Naive thymus-derived CD8-positive, alpha-beta T cell (primary cell): ENCODE measurements at places on chromosomes 11 and 22. TPM values are rescaled to one million over a fixed set of nuclear protein-coding genes. Genes with fewer than 3 reads are reported as not detected.

DNA sequence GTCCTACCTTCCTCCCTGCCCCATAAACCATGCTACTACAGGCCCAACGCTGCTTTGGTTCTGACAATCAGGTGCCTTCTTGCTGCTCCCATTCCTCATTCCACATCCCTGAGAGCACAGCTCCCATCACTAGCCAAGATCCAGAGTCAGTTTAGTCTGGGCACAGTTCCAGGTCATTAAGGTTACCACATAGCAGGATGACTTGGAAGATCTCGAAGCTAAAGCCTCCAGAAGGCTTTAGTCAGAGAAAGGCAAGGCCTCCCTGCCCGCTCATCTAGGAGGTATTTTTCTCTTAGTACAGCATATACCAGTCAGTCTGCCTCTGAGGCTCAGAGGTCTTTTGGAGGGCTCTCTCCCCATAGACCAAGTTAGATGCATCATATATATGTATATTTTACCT is 30.3 kb downstream of the TRIM66 start:
- H3K27me3 ChIP-seq, result no peaks in the 10 kb centered on the region
- no peak overlapping the region for H3K4me3 ChIP-seq
- no peak for DNase-seq

- H3K4me3 ChIP-seq, result no peak overlapping the region
- DNase-seq, result no peak
- H3K27ac ChIP-seq, result no peak overlapping the region
- no peaks in the 10 kb centered on the region for H3K36me3 ChIP-seq
These were observed 92.1 kb downstream of the BCR start for GRCh38 chr22:23272371-23272770.

DNA sequence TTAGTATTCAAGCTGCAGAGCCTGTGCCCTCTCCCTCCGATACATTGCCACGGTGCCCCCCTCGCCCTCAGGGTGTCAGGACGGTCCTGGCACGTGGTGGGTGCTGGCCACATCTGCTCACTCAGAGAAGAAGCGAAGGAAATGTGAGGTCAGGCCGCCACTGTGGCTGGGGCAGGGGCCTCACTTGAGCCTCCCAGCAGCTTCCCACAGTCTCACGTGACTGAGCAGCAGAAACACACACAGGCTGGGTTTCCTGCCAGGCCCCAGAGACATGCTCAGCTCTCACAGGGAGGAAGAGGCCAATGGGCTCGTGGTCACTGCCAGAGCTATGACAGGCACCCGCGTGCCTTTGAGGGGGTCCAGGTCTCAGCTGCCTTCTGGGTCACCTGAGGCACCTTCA is 37.9 kb upstream of the PRR5 start:
- H3K36me3 ChIP-seq, result no peaks in the 10 kb centered on the region
- H3K4me1 ChIP-seq, result peaks cover 53% of the 10 kb centered on the region
- no peaks in the 10 kb centered on the region for H3K27me3 ChIP-seq
- peak overlapping the region; percentile 91 for H3K27ac ChIP-seq
- no peak for DNase-seq

- no peaks in the 10 kb centered on the region for H3K36me3 ChIP-seq
- H3K27me3 ChIP-seq, result no peaks in the 10 kb centered on the region
- H3K4me3 ChIP-seq, result no peak overlapping the region
- no peak for DNase-seq
These were observed 26.8 kb upstream of the NRIP3 start for GRCh38 chr11:9030601-9031000.

GRCh38 chr11:10564696-10565318 is 3.7 kb downstream of the LYVE1 start:
- H3K27me3 ChIP-seq, result no peaks in the 10 kb centered on the region
- DNase-seq, result no peak
- H3K4me1 ChIP-seq, result no peaks in the 10 kb centered on the region
- no peak overlapping the region for H3K4me3 ChIP-seq
- H3K27ac ChIP-seq, result no peak overlapping the region

DNA sequence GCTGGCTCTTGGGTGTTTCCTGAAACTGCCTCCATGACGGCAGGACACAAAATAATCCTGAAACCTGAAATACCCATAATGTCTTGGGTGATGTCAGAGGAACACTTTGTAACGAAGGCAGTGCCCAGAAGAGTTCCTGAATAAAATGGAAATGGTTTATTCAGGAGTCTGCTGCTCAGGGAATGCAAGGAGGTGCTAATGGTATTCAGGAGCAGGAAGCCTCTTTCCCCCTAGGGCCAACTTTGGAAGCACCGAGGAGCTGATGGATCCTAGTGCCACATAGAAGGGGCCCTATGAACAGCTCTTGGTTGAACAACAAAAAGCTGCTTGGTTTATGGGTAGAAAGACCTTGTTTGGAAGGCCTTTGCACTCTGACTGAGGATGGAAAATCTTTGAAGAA is 15.5 kb downstream of the TREH start:
- peaks cover 2% of the 10 kb centered on the region for H3K4me1 ChIP-seq
- H3K27ac ChIP-seq, result no peak overlapping the region
- no peak overlapping the region for H3K4me3 ChIP-seq
- no peaks in the 10 kb centered on the region for H3K36me3 ChIP-seq

GRCh38 chr22:40194656-40195055 is 16.9 kb downstream of the TNRC6B start:
- no peaks in the 10 kb centered on the region for H3K27me3 ChIP-seq
- DNase-seq, result no peak
- H3K4me1 ChIP-seq, result peaks cover 80% of the 10 kb centered on the region
- no peak overlapping the region for H3K4me3 ChIP-seq
- peak overlapping the region; percentile 30 for H3K27ac ChIP-seq
- no peaks in the 10 kb centered on the region for H3K36me3 ChIP-seq

GRCh38 chr11:115067471-115067870 is 389.1 kb downstream of the NXPE2 start:
- no peak overlapping the region for H3K27ac ChIP-seq
- H3K4me3 ChIP-seq, result no peak overlapping the region
- no peaks in the 10 kb centered on the region for H3K36me3 ChIP-seq
- no peak for DNase-seq

GRCh38 chr22:47659467-47660223 is 897.2 kb downstream of the TBC1D22A start:
- H3K4me1 ChIP-seq, result no peaks in the 10 kb centered on the region
- no peaks in the 10 kb centered on the region for H3K36me3 ChIP-seq
- H3K4me3 ChIP-seq, result no peak overlapping the region
- no peaks in the 10 kb centered on the region for H3K27me3 ChIP-seq

DNA sequence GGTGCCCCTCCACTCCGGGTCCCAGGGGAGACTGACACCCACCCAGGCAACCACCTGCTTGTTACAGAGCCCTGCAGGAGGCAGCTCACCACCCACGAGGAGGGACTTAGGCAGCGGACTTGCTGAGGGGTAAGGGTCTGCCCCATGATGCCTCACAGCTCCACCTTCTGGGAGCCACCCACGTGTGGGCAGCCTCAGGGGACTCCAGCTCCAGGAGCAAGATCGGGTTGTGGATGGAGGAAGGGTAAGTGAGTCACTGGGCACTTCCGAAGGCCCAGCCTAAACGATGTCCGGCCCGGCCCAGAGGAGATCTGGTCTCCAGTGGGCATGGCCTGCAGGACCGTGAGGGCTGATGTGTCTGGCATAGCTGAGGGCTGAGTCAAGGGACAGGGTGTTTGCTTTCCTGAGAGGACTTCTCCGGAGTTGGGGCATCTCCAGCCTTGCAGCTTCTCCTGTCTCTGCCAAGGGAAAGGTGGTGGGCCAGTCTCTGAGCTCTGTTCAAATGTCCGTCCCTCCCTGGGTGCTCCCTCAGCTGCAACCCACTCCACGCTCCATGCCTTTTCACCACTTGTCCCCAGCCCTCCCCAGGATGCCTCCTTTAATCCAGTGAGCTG is 32.3 kb upstream of the P2RY2 start:
- no peaks in the 10 kb centered on the region for H3K36me3 ChIP-seq
- H3K27me3 ChIP-seq, result peaks cover 25% of the 10 kb centered on the region
- H3K4me1 ChIP-seq, result peaks cover 4% of the 10 kb centered on the region
- no peak for DNase-seq
- no peak overlapping the region for H3K4me3 ChIP-seq

DNA sequence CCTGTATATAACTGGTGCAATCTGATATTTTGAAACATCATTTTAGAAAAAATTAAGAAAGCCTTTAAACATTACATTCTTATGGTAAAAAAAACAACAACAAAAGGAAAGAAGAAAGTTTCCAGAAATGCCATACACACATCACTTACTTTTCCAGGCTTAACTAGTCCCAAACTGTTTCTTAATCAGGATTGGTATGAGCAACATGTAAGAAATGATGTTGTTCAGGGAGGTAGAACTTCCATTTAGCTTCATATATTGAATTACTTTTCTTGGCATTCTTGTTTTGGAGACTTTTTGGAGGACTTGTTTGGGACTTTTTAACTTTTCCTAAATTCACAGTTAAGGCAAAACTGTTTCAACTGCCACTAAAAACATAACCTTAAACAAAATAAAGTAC is 791.5 kb downstream of the METTL15 start:
- no peak overlapping the region for H3K4me3 ChIP-seq
- DNase-seq, result no peak
- no peak overlapping the region for H3K27ac ChIP-seq

- H3K4me3 ChIP-seq, result no peak overlapping the region
- no peak overlapping the region for H3K27ac ChIP-seq
- H3K4me1 ChIP-seq, result peaks cover 4% of the 10 kb centered on the region
- H3K27me3 ChIP-seq, result peaks cover 2% of the 10 kb centered on the region
- no peak for DNase-seq
- no peaks in the 10 kb centered on the region for H3K36me3 ChIP-seq
These were observed 113.8 kb upstream of the THY1 start for GRCh38 chr11:119536801-119537200.

DNA sequence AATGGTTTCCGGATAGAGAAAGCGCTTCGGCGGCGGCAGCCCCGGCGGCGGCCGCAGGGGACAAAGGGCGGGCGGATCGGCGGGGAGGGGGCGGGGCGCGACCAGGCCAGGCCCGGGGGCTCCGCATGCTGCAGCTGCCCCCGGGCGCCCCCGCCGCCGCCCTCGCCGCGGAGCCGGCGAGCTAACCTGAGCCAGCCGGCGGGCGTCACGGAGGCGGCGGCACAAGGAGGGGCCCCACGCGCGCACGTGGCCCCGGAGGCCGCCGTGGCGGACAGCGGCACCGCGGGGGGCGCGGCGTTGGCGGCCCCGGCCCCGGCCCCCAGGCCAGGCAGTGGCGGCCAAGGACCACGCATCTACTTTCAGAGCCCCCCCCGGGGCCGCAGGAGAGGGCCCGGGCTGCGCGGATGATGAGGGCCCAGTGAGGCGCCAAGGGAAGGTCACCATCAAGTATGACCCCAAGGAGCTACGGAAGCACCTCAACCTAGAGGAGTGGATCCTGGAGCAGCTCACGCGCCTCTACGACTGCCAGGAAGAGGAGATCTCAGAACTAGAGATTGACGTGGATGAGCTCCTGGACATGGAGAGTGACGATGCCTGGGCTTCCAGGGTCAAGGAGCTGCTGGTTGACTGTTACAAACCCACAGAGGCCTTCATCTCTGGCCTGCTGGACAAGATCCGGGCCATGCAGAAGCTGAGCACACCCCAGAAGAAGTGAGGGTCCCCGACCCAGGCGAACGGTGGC is 15.7 kb downstream of the PIK3IP1 start:
- peaks cover 89% of the 10 kb centered on the region for H3K4me1 ChIP-seq
- H3K27ac ChIP-seq, result peak overlapping the region; percentile 94
- no peaks in the 10 kb centered on the region for H3K27me3 ChIP-seq
- DNase-seq, result no peak

- no peak overlapping the region for H3K4me3 ChIP-seq
- H3K4me1 ChIP-seq, result peaks cover 47% of the 10 kb centered on the region
- H3K27me3 ChIP-seq, result no peaks in the 10 kb centered on the region
- DNase-seq, result no peak
- no peaks in the 10 kb centered on the region for H3K36me3 ChIP-seq
These were observed 31.2 kb downstream of the KCNJ1 start for GRCh38 chr11:128835741-128836430.

DNA sequence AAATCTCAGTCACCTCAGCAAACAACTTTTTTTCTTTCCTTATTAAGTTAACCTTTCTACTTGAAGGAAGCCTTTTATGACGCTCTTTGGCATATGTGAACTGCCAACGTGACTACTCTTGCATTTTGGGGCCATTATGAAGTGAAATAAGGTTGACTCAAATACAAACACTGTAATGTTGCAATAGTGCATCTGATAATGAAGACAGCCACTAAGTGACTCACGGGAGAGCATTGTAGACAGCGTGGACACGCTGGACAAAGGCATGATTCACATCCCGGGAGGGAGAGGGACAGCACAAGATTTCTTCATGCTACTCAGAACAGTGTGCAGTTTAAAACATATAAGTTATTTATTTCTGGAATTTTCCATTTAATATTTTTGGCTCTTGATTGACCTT is 560.8 kb downstream of the ETS1 start:
- H3K27ac ChIP-seq, result no peak overlapping the region
- H3K36me3 ChIP-seq, result no peaks in the 10 kb centered on the region
- H3K27me3 ChIP-seq, result peaks cover 8% of the 10 kb centered on the region
- peaks cover 1% of the 10 kb centered on the region for H3K4me1 ChIP-seq

DNA sequence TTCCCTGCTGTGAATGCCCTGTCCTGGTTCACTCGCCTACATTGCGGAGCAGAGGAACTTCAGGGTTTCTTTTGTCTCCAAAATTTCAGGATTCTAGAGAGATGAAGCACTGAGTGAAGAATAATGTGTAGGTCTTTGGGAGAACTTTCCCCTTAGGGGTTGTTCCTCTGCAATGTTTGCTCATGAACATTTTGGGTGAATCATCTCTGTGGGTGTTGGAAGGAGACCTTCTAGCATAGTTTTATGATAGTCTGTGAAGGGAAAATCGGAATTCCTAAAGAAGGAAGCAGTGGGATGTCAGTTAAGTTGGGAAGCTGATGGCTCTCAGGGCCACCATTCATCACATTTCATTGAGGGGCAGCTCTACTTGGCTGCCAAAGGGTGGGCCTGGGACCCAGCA is 64.8 kb downstream of the MIAT start:
- H3K36me3 ChIP-seq, result peaks cover 34% of the 10 kb centered on the region
- no peaks in the 10 kb centered on the region for H3K27me3 ChIP-seq
- H3K4me3 ChIP-seq, result no peak overlapping the region
- H3K27ac ChIP-seq, result no peak overlapping the region
- peaks cover 9% of the 10 kb centered on the region for H3K4me1 ChIP-seq

DNA sequence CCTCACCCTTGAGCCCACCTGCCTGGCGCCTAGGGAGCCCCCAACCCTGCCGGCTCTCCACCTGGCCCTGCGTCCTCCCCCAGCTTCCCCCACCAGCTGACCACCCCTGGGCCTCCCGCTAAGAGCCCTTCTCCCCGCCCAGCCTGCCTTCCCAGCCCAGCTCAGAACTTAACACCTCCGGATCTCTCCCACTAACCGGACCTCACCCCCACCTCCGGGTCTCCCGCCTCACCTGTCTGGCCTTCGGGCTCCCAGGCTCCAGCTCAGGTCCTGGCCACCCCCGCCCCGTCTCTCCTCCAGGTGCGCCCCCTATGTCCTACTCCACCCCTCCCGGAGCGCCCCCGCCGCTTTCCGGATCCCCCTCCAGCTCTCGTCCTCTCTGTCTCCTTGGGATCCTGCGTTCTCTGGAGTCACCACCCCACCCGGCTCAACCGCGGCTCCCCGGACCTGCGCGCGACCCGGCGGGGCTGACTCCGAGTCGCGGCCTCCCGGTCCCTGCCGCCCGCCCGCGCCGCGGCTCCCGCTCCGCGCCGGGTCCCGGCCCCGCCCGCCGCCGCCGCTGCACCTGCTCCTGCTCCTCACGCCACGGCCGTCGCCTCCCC is at the start of gene KCNJ11:
KCNJ11 (minus strand) TSS at position 51 of the 602 bp plus-strand sequence. CDS start 568 bp downstream, outside the sequence.
- DNase-seq, result peak; percentile 11
- peaks cover 11% of the 10 kb centered on the region for H3K4me1 ChIP-seq
- H3K4me3 ChIP-seq, result peak within 1 kb of the TSS; percentile 86
- H3K27ac ChIP-seq, result no peak within 1 kb of the TSS

The OAF gene
- total RNA-seq, result 5.3 TPM

The RCOR2 gene
- not detected for total RNA-seq

The FZD4 gene
- not detected for total RNA-seq

The TTC38 gene
- 6.7 TPM for total RNA-seq

The OR5B21 gene
- 1.1 TPM for total RNA-seq

The SMIM35 gene
- total RNA-seq, result 0.70 TPM

The LSP1 gene
- total RNA-seq, result 295 TPM
